ENCODE measurements at places on chromosomes 7 and 10.

DNA sequence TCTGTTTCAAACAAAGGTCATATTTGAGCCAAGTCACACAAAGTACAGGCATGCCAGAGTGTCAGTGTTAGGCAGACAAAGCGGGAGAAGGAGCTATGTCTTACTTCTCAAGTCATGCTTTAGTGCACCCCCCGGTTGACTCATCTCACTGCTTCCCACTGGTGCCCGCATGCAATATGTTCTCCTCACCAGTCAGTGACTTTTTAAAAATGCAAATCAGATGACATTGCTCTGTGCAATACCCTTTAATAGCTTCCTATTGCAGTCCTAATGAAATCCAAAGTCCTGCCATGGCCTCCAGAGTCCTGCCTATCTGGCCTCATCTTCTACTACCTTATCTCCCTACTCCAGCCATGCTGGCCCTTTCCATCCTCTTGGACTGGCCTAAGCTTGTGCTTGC, 429.1 kb downstream of the ACTR3B start:
- DNase-seq, result no peak

DNA sequence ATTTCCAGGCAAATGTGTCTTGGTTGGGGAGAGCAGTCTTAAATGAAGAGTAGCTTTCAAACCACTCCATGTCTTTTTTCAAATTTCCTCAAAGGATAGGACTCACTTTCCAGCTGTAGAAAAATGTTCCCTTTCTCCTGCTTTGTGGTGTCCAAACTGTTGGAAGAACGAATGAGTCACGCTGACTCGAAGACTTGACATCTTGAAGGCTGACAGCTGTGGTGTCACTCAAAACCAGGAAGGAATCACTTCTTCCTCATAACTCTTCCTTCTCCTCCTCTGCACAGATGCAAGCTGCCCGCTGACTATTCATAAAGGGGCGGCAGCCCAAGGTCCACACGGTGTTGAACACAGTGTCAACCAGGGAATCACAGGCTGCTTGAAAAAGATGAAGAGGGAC, 19.2 kb downstream of the PLA2G12B start:
- DNase-seq, result no peak

GRCh38 chr7:38829488-38830165, 79.4 kb downstream of the VPS41 start:
- no peak for DNase-seq

DNA sequence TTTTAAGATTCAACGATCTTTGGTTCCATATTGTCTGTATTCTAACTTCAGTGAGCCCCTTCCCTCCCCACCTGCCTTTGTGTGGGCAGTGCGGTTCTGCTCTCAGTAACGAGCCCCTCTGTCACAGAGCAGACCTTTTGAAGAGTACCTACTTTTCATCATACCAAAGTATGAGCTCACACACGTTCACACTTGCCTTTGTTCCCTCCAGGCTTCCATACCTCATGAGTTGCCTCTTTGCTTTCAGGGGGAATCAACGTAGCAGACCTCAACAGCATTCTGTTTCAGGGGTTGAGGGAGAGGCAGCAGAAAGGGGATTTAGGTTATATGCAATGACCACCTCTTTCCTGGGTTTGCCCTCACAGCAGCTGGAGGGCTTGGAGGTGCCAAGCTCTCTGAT, 211.4 kb upstream of the MDFIC start:
- no peak for DNase-seq

GRCh38 chr7:4692055-4692454, 10.0 kb downstream of the FOXK1 start:
- DNase-seq, result no peak

DNA sequence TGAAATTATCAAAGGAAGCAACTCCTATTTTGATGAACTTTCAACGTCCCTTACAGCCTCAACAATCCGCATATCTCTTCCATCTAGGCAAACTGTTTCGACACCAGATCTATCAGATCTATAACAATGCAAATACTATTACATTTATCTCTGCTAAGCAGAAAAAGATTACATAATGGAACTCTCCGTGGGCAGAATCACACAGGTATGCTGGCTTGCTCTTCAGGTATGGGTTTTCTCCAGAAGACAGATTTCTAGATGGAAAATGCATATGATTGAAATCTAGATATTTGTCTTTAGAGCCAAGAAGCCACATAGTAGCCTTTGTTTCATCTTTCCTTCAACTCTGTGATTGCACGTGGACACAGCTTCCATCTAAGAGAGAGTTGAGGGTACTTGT, 38.6 kb downstream of the ADAM12 start:
- DNase-seq, result no peak

GRCh38 chr7:106346678-106347217, 62.0 kb upstream of the NAMPT start:
- DNase-seq, result no peak

DNA sequence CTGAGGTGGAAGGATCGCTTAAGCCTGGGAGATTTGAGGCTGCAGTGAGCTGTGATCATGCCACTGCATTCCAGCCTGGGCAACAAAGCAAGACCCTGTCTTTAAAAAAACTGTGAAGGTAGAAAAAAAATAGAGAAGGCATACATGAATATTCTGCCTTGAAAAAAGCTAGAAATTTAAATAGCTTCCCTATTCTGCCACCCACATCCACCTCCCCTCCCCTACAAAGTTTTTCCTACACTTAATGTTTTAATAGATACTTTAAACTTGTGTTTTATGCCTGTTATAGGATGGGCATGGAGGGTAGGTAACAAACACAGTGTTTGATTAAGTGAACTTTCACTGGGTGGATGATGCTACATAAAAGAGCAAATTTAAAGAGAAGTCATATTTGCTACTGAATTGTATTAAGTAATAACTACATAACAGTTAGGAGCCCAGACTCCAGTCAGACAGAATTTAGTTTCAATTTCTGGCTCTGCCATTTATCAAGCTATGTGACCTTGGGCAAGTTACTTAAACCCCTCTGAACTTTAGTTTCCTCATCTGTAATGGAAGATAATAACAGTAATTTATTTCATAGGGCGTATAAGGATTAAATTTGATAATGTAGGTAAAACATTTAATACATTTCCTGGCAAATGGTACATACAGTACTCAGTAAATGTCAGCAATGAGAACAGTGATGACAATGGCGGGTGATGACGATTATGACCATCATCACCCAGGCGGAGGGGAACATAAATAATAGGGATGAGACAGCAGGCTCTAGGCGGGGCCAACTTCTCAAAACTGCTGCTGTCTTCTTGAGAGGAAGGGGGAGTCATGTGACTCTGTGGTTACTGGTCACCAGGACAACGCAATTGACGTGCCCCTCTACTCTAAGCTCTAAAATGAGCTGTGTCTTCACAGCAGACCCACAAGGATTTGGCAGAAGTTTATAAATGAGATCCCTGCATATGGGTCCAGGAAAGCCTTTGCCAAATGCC, 15.8 kb downstream of the DNMBP start:
- DNase-seq, result no peak

- DNase-seq, result no peak
Observed at GRCh38 chr10:111986079-111986478, 197.5 kb downstream of the GPAM start.
